ENCODE measurements at places on chromosomes 2 and 18.

GRCh38 chr2:174051741-174052583, 86.8 kb upstream of the SP3 start:
- no peak for DNase-seq

DNA sequence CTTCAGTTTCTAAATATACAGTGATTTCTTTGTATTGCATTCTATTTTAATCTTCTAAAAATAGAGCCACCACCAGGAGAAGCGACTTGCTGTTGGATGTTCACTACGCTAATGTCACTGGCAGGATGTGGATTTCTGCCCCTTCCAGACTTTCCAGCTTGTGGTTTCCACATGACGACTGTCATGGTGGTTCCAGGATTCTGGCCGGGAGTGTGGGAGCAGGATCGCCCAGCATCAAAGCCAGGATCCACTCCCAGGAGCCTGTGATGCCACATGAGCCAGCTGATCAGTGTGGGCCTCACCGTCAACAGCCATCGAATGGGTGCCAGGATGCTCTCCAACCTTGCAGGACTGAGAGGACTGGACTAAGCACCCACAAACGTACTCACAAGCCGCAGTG, 148.8 kb downstream of the HDAC4 start:
- DNase-seq = no peak

GRCh38 chr18:36308711-36309435, 11.4 kb downstream of the FHOD3 start:
- no peak for DNase-seq

GRCh38 chr2:184814421-184814820, 216.1 kb downstream of the ZNF804A start:
- no peak for DNase-seq

DNA sequence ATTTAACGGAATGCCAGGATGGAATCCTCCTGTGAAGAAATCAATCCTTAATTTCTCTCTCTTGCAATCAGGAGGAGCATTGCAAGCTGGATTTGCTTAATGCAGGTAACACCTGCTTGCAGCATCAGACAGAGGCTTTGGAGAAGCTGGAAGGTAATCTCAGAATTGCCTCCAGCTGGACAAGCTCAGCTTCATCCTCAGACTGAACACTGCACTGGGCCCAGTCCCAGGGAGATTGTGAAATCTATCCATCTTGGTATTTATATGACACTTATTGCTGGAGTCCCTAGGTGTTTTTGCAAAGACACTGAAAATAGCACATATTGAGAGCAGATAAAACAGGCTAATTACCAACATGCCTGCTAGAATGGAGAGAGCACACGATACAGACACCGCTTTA, 179.4 kb upstream of the SESTD1 start:
- DNase-seq = no peak

- DNase-seq = no peak
These were observed 553 bp downstream of the TIGD1 start for GRCh38 chr2:232549655-232550353.

DNA sequence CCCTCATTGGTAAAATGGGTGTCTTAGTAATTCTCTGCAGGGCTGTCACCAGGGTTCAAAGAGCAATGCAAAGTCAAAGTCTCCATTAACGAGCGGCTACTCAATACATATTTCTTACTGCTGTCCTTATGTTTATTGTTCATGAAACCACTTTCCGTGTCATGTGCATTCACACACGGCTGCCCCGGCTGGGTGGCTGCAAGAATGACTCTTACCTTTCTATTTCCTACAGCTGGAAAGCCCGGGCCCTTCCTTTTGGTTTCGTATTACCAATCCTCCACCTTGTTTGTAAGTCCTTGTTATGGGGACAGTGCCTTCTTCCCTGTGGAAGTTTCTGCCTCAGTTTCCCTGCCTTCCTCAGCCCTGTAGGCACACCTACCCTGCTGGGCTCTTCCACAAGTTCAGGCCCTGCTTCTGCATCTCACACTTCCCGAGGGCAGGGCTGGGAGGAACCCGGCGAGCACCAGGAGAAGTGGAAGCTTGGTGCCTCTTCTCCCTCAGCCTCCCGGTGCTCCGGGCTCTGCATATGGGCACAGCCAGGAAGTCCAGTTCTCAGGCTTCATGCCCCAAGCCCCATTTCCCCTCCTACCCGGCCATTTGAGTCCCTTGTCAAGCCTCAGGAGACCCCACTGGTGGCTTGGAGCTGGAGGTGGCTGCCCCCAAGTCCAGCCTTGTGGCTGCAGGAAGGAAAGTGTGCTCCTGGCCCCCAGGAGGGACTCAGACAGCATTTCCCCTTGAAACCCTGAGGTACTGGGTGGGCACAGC, 18.7 kb upstream of the ACKR3 start:
- no peak for DNase-seq

- DNase-seq = no peak
These were observed 1.1 kb upstream of the MTERF4 start for GRCh38 chr2:241103176-241103595.

GRCh38 chr2:84395820-84396219, 63.3 kb downstream of the SUCLG1 start:
- DNase-seq = no peak

DNA sequence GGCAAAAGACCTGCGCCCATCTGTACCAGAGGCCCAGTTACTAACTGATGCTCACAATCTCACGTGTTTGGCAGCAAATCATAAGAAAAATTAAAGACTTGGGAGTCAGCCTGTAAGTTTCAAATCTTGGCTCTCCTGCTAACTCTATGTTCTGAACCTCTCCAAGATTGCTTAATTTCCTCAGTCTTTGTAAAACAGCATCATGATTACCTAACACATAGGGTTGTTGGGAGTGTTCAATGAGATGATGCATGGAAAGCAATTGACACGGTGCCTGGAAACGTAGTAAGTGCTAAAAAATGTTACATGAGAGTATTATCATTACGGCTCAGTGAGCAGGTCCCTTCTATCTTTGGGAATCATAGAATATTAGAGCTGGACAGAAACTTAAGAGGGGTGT, 497.6 kb upstream of the TCF4 start:
- DNase-seq = no peak

DNA sequence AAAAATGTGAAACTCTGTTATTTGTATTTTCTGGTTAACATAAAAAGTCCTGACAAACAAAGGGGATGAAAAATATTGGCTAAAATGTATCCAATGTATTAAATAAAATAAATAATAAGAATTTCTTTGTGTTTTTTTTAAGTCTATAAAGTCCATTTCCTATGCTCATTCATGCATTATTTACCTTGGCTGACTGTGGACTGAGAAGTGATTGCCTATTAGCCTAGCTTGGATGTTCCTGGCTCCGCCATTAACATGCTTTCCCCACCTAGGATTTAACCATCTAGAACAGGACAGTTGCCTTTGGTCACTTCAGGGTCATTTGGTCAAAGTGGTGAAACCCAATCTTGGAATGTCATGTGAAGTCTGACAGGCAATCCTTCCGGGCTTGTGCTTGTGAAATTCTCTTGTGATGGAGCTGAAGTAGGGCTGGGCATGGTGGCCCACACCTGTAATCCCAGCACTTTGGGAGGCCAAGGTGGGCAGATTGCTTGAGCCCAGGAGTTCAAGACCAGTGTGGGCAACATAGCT, 60.4 kb upstream of the TANC1 start:
- no peak for DNase-seq

DNA sequence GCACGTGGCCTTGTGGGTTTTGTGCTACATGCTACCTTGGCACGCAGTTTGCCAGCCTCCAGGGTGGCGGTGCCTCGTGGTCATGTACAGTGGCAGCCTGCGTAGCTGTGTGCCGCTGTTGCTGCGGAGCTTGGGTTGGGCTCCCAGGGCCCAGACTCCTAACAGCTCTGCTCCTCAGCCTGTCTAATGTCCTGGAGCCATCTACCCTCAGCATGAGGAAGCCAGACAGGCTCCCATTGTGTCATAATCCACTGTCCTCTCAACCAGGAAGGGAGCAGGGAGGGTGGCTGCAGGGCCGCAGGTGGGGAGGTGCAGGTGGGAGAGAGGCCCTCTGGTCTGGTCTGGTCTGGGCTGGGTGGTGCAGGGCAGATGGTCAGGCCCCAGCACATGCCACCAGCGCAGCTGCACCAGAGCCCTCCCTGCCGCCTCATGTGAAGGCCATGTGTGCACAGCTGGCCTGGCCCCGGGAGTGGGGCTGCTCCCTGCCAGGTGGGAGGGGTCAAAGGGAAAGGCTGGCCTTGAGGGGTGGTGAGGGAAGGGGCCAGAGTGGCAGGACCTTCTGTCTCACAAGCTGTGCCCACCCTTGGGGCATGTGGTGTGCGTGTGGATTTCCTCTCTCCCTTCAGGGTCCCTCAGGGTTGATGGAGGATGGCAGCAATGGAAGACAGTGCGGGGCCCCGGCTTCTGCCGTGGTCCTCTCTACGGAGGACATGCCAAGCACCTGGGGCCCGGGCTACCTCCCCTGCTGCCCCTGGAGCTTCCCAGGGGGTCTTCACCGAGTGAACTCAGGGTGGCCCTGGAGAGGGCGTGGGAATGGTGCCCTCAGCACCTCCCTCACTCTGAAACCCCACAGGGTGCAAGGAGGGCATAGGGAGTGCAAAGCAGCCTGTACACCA, 4.8 kb downstream of the ATOH8 start:
- DNase-seq = no peak

DNA sequence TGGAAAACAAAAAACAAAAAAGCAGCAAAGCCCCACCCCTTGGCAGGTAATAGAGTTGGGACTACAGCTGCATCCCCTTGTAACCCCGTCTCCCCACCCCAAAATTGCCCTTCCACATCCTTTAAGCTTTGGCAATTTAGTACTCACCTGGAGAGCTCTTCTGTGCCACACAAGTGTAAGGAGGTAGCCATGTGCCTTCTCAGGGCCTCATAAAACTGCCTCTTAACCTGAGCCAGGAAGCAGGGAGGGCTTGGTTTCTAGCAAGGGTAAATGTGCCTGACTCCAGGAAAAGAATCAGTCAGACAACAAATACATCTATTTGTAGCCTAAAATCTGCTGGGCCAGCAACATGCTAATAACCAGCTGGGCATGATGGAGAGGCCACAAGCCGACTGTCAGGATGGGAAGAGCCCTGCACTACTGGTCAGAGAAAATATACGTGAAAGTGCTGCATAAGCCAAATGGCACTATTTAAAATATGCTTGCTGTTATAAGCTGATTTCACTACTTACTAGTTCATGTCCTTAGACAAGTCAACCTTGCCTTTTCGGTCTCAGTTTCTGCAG, 46.3 kb downstream of the NOP58 start:
- no peak for DNase-seq

DNA sequence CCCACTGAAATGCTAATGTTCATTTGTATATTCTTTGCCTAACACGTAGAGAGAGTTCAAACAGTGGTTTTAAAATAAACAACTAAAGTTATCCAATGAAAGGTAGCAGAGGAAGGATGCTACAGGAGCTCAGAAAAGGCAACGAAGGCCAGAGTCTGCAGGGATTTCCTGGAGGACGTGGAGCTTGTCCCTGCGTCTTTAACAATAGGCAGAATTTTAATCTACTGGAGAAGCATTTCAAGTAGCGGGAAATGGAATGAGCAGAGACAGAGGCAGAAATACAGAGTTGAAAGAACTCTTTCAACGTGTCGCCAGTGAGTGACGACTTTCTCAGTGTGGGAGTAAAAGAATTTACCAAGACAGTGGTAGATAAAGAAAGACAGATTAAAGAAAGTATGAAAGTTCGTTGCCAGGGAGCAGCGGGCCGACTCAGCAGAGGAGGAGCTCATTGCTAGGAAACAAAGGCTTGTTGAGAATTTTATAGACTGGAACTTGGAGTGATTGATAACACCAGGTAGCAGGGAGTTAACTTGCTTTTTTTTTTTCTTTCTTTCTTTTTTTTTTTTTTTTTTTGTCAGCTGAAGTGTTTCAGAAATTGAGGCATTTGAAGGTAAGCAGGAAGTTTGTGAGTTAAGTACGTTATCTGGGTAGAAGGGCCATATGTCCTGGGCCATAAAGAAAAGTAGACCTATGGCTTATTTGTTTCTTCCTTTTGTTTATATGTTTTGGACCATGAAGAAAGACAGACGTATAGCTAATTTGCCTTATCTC, 625 bp upstream of the NBAS start:
- peak; percentile 5 for DNase-seq

DNA sequence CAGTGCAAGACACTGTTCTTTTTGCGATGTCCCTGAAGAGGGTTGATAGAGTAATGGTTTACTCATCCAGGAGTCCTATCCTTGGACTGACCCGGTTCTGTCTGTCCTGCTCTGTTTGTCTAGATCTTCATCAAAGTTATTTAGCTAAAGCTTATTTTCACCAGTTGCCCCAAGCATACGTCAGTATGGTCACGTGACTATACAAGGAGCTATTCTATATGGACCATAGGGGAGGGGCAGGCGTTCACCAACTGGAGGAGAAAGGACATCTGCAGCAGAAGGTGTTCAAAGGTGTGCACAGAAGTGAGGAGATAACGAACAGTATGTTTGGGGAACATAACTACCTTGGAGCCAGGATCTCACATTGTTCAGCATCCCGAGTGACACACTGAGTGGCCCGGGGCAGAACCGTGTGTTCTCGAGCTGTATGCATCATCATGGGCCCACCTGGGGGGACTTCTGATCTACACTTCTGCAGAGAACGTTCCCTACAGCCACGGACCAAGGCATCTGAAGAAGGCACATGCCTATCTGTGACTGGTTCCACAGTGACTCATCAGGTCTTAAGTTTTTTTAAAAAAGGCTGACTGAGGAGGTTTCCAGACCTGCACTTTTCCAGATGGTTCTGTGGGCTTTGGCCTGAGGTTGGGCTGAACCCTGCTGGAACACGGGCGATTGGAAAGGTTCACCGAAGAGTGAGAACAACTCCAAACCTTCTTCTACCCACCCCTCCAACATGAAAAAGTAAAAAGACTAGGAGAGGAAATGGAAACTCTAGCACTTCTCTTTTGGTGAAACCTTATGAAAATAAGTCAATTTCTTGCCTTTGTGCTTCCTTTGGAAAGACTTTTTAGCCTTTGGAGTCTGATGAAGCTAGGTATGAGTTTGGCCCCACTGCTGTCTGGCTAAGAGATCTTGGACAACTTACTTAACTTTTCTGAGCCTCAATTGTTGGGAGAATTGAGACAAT, 68.6 kb upstream of the YWHAQ start:
- DNase-seq = no peak

GRCh38 chr2:217489145-217489960, 513.4 kb downstream of the TNS1 start:
- DNase-seq = peak; percentile 12

- DNase-seq = no peak
These were observed 556 bp downstream of the CYRIA start for GRCh38 chr2:16664809-16665747.

DNA sequence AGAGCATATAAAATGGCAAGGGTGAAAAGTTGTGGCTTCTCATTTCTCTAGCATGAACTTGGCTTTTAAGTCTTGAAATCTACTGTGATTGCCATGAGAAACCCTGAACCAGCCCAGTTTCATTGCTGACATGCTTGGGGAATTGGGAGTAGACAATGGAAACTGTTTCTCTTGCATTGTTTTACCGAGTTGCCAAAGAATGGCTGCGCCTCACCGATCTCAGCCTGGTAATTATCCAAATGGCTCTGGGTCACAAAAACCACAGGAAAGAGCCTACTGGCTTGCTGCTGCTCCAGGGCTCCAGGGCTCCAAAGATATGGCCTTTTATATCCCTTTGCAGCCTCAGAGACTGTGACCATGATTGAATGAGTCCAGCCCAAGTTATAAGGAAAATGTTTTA, 310.4 kb upstream of the NT5C1B start:
- no peak for DNase-seq

- no peak for DNase-seq
These were observed 123.3 kb upstream of the NYAP2 start for GRCh38 chr2:225276207-225276606.

GRCh38 chr18:59612381-59612780, 84.8 kb downstream of the CCBE1 start:
- DNase-seq = no peak

- DNase-seq = no peak
These were observed 607 bp downstream of the LAMA3 start for GRCh38 chr18:23689616-23690504.
